ENCODE measurements at places on chromosomes 3 and 15.

- no peak for DNase-seq
These were observed 9.6 kb downstream of the CELSR3 start for GRCh38 chr3:48652923-48653715.

- no peak for DNase-seq
These were observed 87.8 kb downstream of the COL6A6 start for GRCh38 chr3:130604806-130605205.

DNA sequence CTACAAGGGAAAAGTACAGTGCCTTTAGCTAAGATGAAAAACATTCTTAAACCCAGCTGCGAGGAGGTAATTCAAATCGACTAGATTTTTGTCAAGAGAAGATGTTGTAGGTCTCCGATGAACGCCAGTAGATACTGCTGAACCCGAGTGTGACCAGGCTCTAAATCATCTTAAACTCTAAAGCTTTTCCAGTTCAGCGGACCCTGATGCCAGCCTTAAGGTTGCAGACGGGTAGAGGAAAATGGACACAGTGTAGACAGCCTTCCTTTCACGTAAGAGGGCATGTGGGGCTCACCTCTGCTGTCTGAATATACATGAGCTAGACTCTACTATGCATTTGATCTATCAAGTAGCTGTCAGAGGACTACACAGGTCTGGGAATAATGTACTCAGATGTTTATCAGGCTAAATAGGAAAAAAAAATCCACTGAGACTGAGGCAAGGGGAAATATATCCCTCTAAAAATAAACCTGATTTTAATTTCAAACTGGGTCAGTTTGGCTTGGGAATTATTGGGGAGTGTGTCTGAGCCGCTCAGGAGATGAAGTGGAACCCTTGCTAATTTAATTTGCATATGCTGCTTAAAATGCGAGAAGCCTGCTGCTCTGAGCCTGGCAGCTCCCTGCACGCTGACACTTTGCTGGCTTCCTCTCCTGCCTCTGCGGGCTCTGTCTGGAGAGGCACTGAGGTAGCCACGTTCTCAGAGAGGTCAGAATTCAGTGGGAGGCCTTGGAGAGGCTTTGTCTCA is 151.9 kb downstream of the CADPS start:
- DNase-seq, result no peak

DNA sequence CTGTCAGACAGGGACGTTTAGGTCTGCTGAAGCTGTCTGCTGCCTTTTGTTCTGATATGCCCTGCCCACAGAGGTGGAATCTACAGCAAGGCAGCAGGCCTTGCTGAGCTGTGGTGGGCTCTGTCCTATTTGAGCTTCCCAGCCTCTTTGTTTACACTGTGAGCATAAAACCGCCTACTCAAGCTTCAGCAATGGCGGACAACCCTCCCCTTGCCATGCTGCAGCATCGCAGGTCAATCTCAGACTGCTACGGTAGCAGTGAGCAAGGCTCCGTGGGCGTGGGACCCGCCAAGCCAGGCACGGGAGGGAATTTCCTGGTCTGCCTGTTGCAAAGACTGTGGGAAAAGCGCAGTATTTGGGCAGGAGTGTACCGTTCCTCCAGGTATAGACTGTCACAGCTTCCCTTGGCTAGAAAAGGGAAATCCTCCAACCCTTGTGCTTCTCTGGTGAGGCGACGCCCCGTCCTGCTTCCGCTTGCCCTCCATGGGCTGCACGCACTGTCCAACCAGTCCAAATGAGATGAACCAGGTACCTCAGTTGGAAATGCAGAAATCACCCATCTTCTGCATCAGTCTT is 71.4 kb downstream of the SPSB4 start:
- DNase-seq, result no peak

- DNase-seq, result no peak
These were observed 103.0 kb downstream of the P3H2 start for GRCh38 chr3:190017521-190018288.

DNA sequence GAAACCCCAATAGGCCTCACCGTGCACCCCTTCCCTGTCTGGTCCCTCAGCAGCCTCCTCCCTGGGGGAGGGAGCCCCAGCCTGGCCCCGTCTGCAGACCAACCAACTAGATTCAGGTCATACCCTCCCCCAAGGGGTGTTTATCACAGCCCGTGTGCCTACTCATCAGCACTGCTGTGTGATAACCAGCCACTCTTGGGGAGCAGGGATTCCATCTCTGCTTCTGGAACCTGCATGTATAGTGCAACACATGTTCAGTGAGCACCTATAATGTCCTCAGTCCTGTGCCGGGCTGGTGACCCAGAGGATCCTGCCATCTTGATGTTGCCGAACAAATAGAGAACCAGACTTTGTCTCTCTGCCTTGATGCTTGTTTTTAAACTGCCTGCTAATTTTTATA is 6.6 kb upstream of the SLCO2A1 start:
- DNase-seq, result no peak

GRCh38 chr15:57747206-57747896 is 40.8 kb downstream of the POLR2M start:
- no peak for DNase-seq

- DNase-seq, result no peak
These were observed 49.9 kb upstream of the RAB6B start for GRCh38 chr3:133945381-133946095.

- no peak for DNase-seq
These were observed 87.6 kb upstream of the MYZAP start for GRCh38 chr15:57503911-57504598.

- no peak for DNase-seq
These were observed 63.3 kb downstream of the RBM6 start for GRCh38 chr3:50003216-50003615.

DNA sequence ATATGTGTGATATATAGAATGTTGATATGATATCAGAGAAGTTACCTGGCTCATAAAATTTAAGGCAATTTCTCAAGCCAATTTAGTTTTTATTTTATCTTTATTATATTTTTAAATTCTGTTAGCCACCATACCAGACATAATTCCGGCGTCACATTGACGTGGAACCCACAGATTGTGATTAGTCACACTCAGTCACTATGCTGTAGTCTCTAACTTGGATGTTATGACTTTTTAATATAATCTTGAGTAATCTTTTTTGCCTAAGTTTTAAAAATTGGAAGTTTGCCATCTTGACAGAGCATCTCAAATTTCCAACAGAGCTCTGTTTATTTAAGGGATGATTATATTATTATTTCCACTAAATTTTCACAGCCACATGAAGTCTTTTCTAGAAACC is 9.7 kb upstream of the DCLK3 start:
- DNase-seq, result no peak

GRCh38 chr3:38758557-38758956 is 57.5 kb downstream of the SCN10A start:
- no peak for DNase-seq

GRCh38 chr3:111921181-111921580 is 57.6 kb upstream of the ABHD10 start:
- DNase-seq, result no peak

DNA sequence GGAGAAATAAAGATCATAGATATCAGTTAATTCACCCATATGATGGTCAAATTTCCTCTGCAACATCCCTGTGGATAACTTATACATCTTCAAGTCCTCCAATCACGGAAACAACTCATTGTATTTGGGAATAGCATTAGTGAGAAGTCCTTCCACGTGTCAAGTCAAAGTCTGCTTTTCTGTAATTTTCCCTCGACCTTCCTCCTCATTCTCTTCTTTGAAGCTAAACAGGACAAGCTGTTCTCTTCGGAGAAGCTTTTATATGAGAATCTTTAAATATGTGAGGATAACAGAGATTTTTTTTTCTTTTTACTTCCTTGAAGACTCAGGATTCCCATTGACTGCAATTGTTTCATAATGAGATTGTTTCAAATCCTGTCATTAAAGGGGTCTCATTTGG is 230.4 kb downstream of the ZPLD1 start:
- DNase-seq, result no peak

DNA sequence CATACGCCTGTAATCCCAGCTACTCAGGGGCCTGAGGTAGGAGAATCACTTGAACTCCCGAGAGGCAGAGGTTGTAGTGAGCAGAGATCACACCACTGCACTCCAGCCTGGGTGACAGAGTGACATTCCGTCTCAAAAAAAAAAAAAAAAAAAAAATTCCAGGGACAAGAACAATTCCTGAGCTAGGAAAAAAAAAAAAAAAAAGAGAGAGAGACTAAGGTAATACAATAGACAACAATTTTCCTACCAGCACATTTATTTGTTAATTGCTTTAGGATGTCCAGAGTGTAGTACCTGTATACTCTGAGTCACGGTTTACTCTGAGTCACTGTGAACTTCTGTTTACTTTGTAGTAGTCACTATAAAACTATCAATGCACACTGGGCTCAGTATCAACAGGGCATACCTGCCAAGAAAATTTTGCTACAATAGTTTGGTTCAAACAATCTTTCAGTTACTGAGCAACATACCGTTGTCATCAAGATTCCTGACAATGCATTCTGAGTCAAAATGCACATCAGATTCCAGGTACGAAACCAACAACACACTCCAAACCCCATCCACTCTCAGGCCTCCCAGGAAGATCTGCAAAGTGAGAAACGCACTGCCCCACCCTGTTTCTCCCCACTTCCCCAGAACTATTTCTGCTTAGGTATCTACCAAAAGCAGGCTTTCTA is 28.3 kb downstream of the IGF2BP2 start:
- no peak for DNase-seq

DNA sequence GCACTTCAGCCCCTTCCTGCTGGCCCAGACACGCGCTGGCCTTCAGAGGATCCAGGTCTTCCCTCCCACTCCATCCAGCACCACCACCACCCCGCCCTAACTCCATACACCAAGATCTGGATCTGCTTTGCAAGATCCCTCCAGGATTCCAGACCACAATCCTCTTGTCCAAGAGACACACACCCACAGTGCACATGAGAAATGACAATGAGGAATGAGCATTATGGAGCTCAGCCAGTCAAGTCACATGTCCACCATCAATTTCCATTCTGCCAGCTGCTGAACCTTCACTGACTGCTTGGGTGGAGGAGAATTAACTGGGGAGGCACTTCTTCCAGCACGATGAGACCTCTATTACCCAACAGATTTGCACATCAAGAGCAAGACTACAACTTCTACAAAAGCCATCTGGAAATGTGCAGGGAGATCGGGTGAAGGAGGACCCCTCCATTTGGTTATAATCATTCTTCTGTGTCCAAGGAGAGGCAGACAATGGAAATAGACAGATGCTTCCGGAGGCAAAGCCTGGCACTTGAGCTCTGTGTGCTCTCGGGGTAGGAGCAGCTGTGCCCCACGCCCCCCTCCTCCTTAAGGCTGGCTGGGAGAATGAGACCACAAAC is 12.3 kb upstream of the SPATA12 start:
- DNase-seq, result no peak

GRCh38 chr15:76967067-76967466 is 27.9 kb upstream of the PSTPIP1 start:
- no peak for DNase-seq

- DNase-seq, result no peak
These were observed 221.5 kb upstream of the BHLHE40 start for GRCh38 chr3:4757575-4758248.

- DNase-seq, result no peak
These were observed 172.5 kb upstream of the TLE3 start for GRCh38 chr15:70269991-70270751.

- DNase-seq, result no peak
These were observed 701.5 kb upstream of the GBE1 start for GRCh38 chr3:82462977-82463376.

DNA sequence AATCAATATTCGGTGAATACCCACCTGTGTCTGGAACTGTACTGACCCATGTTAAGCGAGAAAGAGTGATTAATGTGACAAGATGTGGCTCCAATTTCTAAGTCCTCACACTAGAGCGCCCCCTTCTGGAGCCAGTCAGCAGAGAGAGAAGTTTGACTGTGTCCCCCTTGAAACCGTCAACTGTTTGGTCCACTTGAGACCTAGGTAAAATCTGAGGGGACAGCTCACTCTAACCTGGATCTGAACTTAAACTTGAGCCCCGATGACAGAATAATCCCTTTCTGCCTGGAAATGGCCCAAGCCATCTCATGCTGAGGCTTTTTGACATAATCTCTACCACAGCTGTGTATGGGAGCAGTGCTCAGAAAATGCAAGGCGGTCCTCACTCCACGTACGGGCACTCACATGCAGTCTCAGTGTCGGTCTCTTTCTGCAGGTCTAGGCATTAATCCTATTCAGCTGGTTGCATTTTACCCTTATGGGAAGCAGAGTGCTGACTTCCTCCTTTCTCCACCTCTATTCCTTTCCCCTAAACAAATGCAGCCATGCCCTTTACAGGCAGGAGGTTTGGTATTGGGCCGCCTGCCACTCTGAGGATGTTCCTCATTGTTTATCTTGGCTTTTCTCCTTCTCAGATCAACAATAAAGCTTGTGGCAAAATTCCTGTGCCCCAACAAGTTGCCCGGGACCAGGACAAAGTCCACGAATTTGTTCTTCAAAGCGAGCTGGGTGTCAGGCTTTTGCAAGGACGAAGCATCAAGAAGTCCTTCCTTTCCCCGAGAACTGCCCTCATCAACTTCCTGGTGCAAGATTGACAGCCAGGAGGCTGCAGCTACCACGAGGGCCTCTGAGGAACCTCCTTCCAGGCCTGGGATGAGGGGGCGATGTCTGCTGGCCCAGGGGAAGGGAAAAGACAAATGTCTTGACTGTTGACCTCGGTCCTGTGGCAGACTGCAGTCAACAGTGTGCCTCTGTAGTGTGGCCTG is 47.5 kb upstream of the LIMD1 start:
- no peak for DNase-seq

GRCh38 chr3:109559389-109559788 is 222.0 kb upstream of the DPPA4 start:
- DNase-seq, result no peak

DNA sequence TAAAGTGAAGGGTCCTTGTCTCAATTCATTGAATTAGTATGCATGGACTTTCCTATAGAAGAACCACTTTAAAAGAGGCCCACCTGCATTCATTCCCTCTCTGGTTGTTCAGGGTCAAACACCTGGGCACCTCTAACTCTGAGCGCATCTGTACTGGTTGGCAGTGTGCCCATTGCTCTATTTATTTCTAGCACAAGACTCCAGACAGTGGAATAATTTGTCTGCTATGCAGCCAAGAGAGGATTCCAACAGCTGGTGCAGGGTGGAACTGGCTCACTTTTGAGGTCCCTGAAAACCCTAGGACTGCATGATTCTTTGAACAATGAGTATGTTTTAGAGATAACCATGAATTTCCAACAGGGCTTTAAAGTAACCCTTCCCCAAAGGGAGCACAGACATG is 57.9 kb downstream of the CCDC33 start:
- DNase-seq, result no peak

DNA sequence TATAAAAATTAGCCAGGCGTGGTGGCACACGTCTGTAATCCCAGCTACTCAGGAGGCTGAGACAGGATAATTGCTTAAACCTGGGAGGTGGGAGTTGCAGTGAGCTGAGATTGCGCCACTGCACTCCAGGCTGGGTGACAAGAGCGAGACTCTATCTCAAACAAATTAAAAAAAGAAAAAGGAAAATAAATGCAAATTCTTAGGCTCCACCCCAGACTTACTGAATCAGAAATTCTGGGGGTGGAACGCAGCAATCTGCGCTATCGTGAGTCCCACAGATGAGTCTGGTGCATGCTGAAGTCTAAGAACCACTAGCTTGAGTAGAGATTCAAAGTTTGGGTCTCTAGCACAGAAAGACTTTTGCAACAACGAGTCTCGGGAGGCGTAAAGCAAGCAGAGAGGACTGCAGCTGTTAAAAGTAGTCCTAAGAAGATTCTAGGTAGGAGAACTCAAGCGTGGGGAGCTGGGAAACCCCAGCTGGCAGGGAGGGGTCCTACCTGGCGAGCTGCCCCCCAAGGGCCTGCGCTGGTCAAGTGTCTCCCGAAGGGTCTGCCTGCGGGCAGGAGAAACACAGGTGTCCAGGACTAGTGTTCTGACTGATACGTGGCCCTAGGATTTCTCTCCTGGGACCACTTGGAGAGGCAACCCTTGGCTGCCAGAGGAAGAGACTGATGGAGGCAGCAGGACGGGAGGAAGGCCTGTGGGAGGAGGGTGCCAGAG is 21.9 kb downstream of the CEP19 start:
- no peak for DNase-seq

Measured in stimulated activated CD8-positive, alpha-beta memory T cell treated with anti-CD3 and anti-CD28 coated beads, Interleukin-12 subunit alpha, Interleukin-12 subunit beta, amount 100 ng/mL, for 4 hours (primary cell).